HS-5 (cell line): ENCODE measurements at places on chromosomes 3 and 15.
A peak's percentile ranks its signal among the peaks of the same experiment; 100 is the strongest.

DNA sequence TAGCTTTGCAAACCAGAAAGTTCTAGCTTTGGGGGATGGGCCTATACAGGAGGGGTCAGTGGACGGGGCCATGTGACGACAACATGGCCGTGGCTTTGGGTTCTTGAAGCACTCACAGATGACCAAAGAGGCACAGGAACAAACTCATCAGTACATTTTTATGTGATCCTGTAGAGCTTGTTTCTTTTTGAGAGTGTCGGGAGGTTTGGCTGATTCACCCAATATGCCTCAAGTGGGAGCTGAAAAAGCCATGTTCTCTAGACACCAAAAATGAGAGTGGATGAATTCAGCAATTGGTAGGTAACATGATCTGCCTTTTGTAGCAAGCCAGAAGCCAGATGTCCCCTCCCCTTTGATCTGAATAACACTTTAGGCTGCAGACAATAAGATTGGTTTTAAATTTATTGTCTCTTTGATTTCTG is 30.1 kb downstream of the GREM1 start:
- no peak for DNase-seq

- DNase-seq = no peak
Observed at GRCh38 chr3:72401005-72401545, 447.2 kb downstream of the SHQ1 start.

GRCh38 chr3:78900880-78901279 is 866.9 kb downstream of the ROBO1 start:
- no peak for DNase-seq

DNA sequence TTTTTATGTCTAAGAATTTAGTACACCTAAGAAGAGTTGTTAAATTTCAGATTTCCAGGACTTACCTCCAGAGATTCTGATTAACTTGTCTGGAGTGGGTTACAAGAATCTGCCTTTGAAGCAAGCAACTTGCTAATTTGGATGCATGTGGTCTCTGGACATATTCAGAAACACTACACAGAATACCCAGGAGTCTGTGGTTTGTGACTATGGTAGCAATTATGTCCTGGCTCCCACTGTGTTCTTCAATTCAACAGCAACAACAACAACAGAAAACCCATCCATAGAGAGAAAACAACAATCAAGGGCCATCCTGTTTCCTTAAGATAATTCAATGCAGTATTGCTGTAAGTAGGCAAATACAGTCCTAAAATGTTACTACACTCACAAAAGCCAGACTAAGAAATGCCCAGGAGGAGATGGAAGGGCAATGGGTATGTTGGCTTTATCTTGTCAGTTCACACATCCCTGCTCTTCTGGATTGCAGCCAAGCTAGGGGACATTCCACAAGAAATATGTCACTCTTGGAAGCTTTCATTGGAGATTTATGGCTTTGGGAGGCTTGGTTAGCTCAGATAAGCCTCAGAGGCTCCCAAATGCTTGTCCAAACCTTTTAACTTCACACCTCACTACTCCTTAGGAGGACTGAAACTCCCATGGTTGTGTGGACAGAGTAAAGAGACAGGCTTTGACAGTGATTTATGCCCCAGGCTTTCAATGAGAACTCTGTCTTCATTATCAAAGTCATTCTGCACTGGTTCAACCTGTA is 99.4 kb upstream of the MRPL3 start:
- DNase-seq = no peak

DNA sequence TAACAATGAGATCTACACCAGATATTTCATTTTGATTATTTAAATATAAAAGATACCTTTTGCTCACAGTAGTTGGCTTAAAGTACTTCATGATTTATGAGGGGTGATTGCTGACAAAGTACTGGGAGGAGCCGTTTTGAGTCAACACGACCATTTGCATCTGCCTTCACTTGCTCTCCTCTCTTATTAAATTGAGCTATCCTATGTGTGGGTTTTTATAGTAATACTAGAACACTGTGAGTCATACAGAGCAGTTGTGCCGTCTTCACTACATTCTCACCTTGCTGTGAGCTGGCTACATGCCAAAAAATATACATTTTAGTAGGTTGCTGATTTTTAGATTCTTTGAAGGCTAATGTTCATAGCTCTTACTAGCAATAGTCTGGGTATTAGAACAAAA is 161.2 kb downstream of the ALCAM start:
- DNase-seq = no peak

DNA sequence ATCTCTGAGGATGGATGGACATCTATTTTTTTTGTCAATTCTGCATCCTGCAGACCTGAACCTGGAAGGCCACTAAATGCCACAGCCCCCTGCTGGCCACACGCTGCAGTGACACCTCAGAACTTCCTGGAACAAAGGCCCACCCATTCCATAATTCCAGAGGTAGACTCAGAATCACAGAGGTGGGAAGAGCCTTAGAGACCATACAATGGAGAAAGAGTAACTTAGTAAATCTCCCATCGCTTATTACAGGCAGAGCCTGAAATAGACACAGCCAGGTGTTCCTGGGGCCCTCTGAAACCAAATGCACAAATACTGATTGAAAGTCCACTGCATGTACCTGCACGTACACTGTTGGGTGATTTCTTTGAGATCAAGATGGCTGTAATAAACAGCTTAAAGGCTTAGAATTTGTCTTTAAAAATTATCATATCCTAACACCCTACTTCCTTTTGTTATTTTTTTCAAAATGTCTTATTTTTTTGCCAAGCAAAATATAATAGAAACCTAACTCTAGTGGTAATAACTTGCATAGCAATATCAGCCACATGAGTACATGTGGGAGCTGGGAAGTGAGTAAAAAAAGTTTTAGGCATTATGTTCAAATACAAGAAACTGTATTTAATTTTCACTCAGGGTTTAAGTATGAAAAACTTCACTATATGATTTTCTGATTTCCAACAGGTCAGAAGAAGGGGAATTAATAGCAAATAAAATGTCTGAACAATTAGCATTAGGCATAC is 62.7 kb downstream of the EOMES start:
- no peak for DNase-seq

GRCh38 chr15:38564557-38565286 is at the start of gene RASGRP1:
Gene RASGRP1, minus strand, starts transcription at chr15:38564814. Its CDS starts 186 bp downstream, at chr15:38564628.
- no peak for DNase-seq

DNA sequence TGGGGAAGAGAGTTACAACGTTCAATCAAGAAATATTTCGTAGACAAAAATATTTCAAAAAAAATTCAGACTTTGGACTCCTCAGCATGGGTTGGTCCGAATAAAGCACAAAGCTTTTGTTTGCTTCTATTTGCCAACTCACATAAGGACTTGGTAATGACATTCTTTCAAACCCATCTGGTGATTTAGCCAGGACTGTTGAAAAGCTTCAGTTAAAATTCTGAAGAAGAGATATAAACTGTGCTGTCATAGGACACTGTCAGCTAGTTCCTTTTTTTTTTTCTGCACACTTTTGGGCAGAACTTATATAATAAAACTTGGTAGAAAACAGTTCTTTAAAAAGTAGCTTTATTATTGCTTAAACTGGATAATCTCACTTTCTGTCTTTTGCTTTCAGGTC is 660.8 kb upstream of the SGO1 start:
- DNase-seq = no peak

- no peak for DNase-seq
Observed at GRCh38 chr3:171365489-171365888, 94.7 kb downstream of the TNIK start.

DNA sequence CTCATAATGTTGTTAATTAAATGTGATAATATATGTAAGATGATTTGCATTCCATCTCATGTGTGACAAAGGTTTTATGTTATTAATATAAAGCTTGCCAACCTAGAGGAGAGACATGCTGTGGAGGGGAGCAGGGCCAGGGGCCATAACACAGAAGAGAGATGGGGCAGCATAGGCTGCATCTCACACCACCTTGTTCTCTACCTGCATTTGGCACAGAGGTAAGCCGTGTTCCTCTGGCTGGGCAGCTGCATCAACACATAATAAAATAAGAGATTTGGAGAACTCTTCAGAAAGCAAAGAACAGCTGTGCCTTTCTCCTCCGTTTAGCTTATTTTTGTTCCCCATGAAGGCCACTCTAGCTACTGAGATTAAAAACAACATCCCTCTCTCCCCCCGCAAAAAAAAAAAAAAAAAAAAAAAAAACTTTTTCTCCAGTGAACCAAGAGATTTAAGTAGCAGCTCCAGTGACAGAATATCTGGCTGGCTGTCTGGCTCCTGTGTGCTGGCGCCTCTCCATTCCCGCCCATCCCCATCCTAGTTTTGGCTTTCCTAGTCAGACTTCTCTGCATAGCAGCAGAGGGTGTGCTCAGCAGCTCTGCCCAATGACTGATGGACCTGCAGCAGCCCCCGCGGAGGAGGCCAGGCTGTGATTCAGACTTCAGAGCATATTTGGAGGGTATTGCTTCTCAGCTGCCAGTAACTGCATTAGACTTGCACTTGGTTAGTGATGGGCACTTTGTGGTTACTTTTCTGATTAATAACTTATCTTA is 52.2 kb upstream of the STXBP5L start:
- peak; percentile 60 for DNase-seq

- DNase-seq = no peak
Observed at GRCh38 chr15:68770216-68770615, 50.5 kb downstream of the ANP32A start.

- DNase-seq = no peak
Observed at GRCh38 chr15:42879443-42879842, 41.1 kb downstream of the TTBK2 start.
